Suprapubic skin (tissue), 4 donors: ENCODE measurements at places on chromosomes 11 and 22.

GRCh38 chr22:46734830-46735453, 3.1 kb downstream of the CERK start:
- DNase-seq: no peak

GRCh38 chr22:29269230-29269604, 1.1 kb downstream of the EWSR1 start:
- DNase-seq: no peak

GRCh38 chr11:18705651-18706281, 7.2 kb downstream of the TMEM86A start:
- no peak for DNase-seq

GRCh38 chr11:72195518-72196270, 3.8 kb downstream of the FOLR1 start:
- no peak for DNase-seq

- DNase-seq: no peak
Observed at GRCh38 chr11:82890936-82891335, 9.3 kb downstream of the PRCP start.
